ENCODE measurements at places on chromosomes 6 and 20.

DNA sequence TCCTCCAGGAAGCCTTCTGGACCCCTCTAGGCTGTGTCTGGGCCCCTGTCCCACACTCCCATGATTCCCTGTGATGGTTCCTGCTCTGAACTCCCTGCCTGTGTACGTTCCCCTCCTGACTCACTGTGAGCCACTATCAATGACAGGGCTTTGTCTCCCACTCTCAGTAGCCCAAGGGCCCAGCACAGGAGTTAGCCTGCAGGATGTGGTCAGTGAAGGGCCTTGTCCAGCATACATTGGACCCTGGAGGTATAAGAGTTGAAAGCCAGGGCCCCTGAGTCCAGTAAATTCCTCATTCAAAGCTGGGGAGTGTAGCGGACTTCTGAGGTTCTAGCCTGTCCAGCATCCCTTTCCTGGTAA is 19.0 kb downstream of the ZBP1 start:
- no peak for DNase-seq

- DNase-seq: no peak
Observed at GRCh38 chr6:163346497-163346961, 68.0 kb upstream of the QKI start.

- DNase-seq: no peak
Observed at GRCh38 chr6:125554456-125554855, 195.0 kb upstream of the HEY2 start.

DNA sequence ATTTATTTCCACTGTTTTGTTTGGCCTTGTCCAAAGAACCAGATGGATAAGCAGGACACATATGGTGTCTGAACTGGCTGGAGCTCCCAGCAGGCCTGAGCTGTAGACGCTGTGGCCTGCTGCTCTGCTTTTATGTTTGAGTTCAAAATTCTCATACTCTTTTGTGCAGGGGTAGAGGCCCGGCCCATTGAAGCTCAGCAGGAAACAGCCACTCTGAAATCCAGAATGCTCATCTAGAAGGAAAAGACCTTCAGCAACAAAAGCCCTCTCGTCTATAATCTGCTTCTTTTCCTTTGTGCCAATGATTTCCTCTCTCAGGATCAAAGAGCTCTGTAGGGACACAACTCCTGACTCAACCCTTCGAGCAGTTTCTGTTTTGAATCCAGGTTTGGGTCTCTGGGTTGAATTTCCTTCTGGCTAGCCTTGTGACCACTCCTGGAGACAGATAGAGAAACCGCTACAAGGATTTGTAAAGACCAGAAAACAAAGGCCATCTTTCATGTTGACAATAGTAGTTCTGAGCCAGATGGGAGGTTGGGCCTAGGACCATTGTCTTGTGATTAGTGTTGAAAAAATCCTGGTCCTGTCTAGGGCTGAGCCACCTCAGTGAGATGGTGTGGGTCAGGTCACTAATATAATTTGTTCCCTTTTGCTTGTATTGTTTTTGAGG is 446.7 kb downstream of the BCKDHB start:
- no peak for DNase-seq

- no peak for DNase-seq
Observed at GRCh38 chr6:106112433-106112832, 26.3 kb downstream of the PRDM1 start.

- DNase-seq: no peak
Observed at GRCh38 chr6:96907498-96907897, 9.8 kb upstream of the NDUFAF4 start.

GRCh38 chr6:70409216-70409615 is 4.1 kb upstream of the FAM135A start:
- DNase-seq: no peak

DNA sequence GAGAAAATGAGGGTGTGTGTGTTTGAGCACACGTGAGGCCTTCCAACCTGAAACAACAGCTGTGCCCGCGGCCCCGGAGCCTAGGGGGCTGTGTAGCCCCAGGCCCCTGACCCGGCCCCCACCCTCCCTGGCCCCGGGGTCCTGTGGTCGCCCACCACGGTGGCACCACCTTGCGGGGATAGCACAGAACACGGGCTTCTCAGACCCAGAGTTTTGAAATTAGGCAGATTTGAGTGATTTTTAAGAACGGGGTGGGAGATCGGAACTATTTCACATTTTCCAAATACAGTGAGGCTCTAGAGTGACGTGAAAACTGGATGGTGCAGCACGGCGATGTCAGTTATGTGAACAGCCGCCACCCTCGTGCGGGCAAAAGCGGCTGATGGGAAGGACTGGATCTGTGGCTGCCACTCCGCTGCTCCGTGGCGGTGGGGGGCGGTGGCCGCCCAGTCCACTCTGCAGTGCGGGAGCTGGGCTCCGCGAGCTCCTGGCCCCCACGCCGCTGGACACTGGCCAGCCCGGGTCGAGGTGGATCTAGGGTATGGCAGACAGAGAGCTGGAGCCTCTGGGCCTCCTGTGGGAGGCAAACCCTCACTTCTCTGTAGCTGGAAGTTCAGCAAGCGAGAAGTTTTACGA is 17.3 kb upstream of the BHLHE23 start:
- DNase-seq: no peak

- no peak for DNase-seq
Observed at GRCh38 chr20:40591536-40591935, 97.5 kb downstream of the MAFB start.

- DNase-seq: no peak
Observed at GRCh38 chr6:52049252-52050050, 38.0 kb downstream of the PKHD1 start.

DNA sequence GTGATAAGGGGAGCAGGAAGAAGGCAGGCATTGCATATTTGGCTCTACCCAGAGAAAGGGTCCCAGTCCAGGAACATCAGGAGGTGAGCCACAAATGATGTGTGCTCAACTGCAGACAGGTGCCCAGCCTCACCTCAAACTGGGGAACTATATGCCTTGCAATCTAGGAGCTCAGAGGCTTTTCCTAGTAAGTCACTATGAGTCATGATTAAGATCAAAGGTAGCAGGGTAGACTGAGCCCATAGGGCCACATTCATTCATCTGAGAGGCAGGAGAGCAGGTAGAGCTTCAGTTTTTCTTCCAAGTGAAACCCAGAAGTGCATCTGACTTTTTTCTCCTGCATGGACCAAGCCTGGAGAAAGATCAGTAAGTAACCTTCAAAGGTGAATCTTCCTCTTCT is 31.3 kb downstream of the MARCKS start:
- no peak for DNase-seq
